ENCODE measurements at places on chromosomes 2 and 18.

- no peak for DNase-seq
Measured at GRCh38 chr2:178990533-178991241, 59.2 kb downstream of the CCDC141 start.

- DNase-seq, result no peak
Measured at GRCh38 chr2:95530734-95531133, 46.2 kb upstream of the TRIM43B start.

DNA sequence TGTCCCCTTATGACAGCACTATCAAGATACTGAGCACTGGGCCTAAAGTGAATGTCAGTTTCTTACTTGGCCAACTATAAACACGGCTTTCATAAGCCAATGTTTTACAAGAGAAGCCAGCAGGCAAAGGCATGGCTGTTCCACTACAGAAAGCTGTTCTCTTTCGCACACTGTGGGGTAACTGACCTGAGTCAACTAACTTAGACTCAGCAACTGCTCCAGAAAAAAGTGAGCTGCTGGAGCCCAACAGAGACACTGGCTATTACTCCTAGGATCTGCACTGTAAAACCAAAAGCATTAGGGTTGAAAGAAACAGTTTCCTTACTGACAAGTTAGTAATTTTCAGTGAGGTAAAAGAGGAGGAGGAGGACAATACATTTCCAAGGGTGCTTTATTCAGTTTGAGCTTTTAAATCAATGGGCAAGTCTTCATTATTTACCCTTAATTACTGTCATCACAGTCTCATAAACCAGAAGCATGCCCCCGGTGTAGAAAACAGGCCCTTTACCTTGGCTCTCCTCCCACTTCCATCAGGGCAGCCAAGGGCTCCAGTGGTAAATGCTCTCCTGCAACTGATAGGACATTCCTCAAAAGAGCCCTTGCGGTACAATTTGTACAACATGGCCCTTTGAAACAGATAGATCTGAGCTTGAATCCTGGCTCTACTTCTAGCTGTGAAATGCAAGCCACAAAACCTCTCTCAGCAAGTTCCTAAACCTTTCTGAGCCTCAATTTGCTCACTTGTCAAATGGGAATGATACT, 275.7 kb downstream of the PDE11A start:
- no peak for DNase-seq

GRCh38 chr2:158795195-158795924, at the start of gene DAPL1:
TSS of gene DAPL1 (plus strand) at chr2:158795317. CDS start at chr2:158795373, 56 bp downstream.
- DNase-seq, result no peak

DNA sequence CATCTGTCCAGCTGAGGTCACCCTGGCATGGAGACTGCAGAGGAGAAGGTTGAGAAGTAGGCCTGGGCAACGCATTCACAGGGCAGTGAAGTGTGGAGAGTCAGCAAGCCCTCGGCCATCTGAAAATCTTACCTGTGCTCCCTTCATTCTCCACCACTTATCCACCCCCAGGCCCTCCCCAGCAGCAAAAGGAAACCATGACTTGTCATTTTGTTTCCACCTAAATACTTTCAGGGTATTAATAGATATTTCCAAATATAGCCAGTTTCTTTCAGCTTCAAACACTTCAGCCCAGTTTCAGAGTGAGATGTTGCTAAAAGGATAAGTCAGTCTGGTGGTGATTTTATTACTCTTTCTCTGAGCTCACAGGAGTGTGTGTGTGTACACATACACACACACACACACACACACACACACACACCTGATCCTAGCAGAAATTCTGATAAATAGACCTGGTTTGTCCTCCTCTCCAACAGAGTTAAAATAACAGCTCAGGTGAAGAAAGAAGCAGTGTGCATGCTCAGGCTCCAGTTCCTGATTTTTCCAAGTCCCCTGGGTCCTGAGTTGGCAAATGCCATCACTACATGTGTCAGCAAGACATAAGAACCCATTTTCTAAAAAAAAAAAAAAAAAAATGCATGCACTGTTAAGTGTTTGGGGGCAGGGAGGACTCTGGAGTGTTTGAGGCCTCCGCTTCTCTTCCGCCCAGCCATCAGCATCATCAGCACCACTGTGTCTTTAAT, 82.8 kb downstream of the LOXHD1 start:
- no peak for DNase-seq

DNA sequence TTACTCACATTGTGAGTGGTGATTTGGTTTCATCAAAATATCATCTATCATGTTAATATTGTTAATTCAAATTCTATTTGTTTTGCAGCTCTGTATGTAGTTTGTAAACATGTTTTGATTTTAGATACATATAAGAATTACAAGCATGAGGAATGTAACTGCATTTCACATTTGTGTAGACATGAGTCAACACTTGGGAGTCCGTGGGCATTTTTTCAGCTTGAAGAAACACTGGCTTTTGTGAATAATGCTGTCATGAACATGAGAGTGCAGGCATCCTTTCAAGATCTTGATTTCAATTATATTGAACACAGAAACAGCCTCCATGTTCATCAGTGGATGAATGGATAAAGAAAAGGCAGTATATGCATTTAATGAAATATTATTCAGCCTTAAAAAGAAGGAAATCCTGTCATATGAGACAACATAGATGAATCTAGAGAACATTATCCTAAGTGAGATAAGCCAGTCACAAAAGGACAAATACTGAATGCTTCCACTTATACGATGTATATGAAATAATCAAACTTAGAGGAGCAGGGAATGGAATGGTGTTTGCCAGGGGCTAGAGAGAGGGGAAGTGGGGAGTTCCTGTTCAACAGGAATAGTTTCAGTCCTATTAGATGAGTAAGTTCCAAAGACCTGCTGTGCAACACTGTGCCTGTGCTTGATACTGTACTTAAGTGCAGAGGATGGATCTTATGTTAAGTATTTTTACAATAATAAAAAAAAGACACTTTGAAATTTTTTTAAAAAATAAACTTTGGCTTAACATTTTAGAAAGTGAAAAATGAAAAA, 194.9 kb downstream of the LRATD1 start:
- no peak for DNase-seq

- DNase-seq, result no peak
Measured at GRCh38 chr2:241810307-241811200, 1.6 kb downstream of the NEU4 start.

- no peak for DNase-seq
Measured at GRCh38 chr2:45394216-45394615, 216.9 kb downstream of the SRBD1 start.

GRCh38 chr18:62617793-62618591, 95.2 kb downstream of the ZCCHC2 start:
- DNase-seq, result no peak

- DNase-seq, result no peak
Measured at GRCh38 chr2:168652997-168653921, 149.2 kb upstream of the NOSTRIN start.

DNA sequence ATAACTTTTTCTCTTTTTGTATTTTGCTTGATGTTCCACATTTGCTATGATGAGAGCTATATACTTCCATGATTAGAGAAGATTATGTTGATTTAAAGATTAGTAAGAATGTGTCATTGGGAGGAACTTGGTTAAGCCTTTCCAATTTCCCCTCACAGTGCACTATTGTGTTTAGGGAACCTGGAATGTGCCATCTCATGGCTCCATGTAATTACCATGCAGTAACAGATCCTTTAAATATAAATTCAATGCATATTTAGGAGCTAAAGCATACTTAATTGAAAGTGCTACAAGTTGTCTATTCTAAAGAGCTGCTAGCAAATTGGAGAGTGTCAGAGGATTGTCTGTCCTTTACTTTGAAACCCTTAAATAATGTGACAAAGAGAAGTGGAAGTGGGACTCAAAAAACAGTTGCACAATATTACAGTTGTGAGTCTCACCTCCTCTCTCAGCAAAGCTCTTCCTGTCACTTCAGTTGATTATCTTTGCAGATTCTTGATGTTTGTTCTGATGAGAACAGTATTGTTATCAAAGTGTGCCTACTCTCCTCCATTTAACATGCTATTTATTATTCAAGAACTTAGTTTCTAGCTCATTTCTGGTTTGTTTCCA, 1162.7 kb upstream of the ZEB2 start:
- DNase-seq, result no peak

DNA sequence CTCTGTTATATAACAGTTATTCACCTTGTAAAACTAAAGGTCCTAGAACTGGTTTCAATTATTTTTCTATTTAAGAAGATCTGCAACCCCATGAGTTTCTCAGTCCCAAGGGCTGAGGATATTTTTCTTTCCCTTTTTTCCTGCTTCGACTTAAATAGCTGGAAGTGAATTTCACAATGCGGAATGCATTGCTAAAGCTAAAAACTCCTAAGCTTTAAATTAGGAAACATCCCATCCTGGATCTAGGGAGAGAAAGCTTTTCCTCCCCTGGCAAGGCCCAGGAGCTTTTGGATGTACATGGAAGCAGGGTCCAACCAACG, 1.4 kb downstream of the RFX8 start:
- no peak for DNase-seq

- DNase-seq, result no peak
Measured at GRCh38 chr2:223459328-223459939, 142.7 kb downstream of the SCG2 start.

DNA sequence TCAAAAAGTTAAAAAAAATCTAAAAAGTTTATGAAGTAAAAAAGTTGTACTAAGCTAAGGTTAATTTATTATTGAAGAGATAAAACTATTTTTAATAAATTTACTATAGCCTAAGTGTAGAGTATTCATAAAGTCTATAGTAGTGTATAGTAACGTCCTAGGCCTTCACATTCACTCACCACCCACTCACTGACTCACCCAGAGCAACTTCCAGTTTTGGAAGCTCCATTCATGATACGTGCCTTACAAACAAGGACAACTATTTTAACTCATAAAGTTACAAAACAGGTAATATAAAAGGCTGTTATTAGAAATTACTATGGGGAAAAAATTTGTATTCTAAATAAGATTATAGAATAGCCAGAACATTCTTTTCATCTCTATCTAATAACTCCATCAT, 158.9 kb upstream of the FN1 start:
- DNase-seq, result no peak

DNA sequence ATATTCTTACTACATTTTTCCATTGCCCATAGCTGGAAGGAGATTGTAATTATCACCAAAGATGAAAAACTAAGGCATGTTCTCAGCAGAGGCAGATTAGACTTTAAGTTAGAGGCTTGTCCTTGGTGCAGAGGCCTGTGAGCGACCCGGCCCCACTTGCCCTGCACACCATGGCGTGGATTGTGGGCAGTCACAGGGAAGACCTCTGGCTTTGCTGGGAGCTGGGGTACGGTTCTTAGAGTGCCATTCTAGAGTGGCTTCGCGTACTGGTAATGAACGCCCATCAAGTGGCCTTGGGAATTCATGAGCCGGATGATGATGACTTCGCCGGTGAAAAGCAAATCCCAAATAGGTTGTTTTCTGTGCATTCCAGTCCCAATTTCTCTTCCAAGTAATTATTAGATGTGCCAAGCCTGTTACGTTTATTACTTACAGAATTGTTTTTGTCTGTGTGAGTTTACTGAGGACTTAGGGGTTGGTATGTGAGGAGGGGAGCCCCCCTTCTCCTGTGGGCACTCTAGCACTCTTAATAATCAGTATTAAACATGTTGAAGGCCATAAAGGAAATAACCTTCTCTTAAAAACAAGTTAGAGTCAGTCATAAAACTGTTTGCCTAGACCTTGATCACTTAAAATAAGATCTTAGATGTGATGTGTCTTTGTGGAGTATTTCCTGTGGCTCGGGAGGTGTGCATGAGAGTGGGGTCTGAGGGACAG, 90.6 kb downstream of the LDLRAD4 start:
- no peak for DNase-seq

DNA sequence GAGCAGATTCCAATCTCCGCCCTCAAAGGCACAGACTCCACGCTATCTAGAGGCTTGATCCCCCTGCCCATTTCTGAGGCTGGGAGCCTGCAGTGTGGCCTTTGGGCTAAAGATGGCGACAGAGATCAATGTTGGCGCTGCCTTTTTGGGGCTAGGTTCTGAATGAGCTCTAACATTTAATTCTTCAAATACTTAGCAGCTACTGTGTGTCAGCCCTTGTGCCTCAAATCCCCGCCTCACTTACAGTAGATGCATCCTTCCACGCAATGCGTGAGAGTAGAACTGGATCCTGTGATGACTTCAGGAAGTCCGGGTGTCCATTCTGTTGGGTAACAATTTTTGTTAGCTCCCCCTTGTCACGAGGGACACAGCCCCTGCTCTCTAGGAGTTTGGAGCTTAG, 12.4 kb downstream of the IL1F10 start:
- no peak for DNase-seq

DNA sequence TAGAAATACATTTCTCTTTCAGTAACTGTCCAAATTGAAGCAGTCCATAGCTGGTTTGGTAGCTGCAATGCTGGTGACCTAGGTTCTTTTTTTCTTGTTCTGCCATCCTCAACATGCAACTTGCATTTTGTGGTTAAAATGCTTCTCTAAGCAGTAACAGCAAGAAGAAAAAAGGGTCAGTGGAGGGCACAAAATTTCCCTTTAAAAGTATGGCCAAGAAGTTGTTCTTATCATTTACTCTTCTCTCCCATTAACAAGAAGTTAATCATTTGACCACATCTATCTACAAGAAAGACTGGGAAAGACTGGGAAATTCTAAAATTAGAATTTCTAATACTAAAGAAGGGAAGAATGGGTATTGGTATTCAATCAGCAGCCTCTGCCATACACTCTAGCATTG, 569.9 kb downstream of the CPS1 start:
- no peak for DNase-seq

DNA sequence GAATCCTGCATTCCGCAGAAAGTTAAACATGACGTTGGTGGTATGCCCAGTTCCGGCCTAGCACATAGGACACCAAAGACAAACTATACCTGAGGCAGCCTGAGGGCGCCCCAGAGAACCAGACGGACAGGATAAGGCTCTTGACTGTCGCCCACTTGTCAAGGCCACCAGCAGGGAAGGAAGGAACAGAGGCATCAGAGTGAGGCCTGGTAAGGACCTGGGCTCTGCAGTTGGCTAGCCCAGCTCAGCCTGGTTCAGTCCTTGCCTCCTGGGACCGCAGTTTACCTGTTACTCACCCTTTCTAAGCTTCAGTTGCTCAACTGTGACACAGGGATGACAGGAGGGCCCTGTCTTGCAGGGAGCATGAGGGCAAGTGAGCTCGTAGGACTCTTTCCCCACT, 82.1 kb downstream of the ACTR2 start:
- DNase-seq, result no peak

DNA sequence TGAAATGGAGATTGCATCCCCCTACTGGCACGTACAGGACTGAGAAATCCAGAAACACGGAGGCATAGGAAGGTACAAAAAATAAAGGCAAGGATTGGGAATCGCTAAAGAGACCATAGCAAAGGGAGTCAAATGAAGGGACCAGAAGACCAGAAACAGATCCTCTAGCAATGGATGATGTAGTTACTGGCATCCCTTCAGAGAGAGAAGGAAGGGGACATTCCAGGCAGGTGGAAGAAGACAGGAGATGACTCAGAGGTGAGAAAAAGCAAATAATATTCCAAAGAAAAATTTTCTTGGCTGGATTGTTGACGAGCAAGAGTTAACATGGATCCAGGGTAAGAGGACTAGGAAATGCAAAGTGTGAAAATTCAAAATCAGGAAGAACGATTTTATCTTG, 78.4 kb upstream of the FZD7 start:
- no peak for DNase-seq

GRCh38 chr18:77082316-77082955, 50.1 kb downstream of the MBP start:
- DNase-seq, result no peak

GRCh38 chr2:219645631-219646527, 18.4 kb downstream of the SLC4A3 start:
- no peak for DNase-seq
